ENCODE measurements at places on chromosomes 11 and 22. TPM values are rescaled to one million over a fixed set of nuclear protein-coding genes. Genes with fewer than 3 reads are reported as not detected.

ART1 gene
- not detected for total RNA-seq

MS4A12 gene
- not detected for total RNA-seq

OSBP2 gene
- not detected for total RNA-seq

TUB gene
- total RNA-seq = under 0.01 TPM

NOX4 gene
- total RNA-seq = not detected

PKP3 gene
- 356 TPM for total RNA-seq

ZP1 gene
- not detected for total RNA-seq

KRTAP5-10 gene
- total RNA-seq = not detected

AGBL2 gene
- total RNA-seq = not detected

- DNase-seq = no peak
- no peaks in the 10 kb centered on the region for H3K4me1 ChIP-seq
- no peak overlapping the region for H3K4me3 ChIP-seq
- H3K27ac ChIP-seq = no peak overlapping the region
These were observed 925.4 kb downstream of the BRD1 start for GRCh38 chr22:48902001-48902869.

GRCh38 chr11:62602141-62603071 is 741 bp upstream of the MTA2 start:
- H3K4me1 ChIP-seq = peaks cover 29% of the 10 kb centered on the region
- peak; percentile 92 for DNase-seq
- no peaks in the 10 kb centered on the region for H3K27me3 ChIP-seq
- H3K27ac ChIP-seq = peak overlapping the region; percentile 71
- H3K4me3 ChIP-seq = peak overlapping the region; percentile 95
- peaks cover 49% of the 10 kb centered on the region for H3K36me3 ChIP-seq

- no peaks in the 10 kb centered on the region for H3K27me3 ChIP-seq
- H3K36me3 ChIP-seq = peaks cover 70% of the 10 kb centered on the region
- DNase-seq = no peak
- no peaks in the 10 kb centered on the region for H3K4me1 ChIP-seq
- H3K4me3 ChIP-seq = no peak overlapping the region
These were observed 12.5 kb downstream of the USP35 start for GRCh38 chr11:78201096-78201818.

GRCh38 chr22:50299785-50300619 is 7.4 kb downstream of the PLXNB2 start:
- peak overlapping the region; percentile 95 for H3K27ac ChIP-seq
- DNase-seq = peak; percentile 70
- peaks cover 11% of the 10 kb centered on the region for H3K27me3 ChIP-seq
- peak overlapping the region; percentile 49 for H3K4me3 ChIP-seq

GRCh38 chr11:1728301-1728700 is 22.1 kb downstream of the IFITM10 start:
- no peak for DNase-seq
- H3K36me3 ChIP-seq = no peaks in the 10 kb centered on the region
- no peak overlapping the region for H3K27ac ChIP-seq

DNA sequence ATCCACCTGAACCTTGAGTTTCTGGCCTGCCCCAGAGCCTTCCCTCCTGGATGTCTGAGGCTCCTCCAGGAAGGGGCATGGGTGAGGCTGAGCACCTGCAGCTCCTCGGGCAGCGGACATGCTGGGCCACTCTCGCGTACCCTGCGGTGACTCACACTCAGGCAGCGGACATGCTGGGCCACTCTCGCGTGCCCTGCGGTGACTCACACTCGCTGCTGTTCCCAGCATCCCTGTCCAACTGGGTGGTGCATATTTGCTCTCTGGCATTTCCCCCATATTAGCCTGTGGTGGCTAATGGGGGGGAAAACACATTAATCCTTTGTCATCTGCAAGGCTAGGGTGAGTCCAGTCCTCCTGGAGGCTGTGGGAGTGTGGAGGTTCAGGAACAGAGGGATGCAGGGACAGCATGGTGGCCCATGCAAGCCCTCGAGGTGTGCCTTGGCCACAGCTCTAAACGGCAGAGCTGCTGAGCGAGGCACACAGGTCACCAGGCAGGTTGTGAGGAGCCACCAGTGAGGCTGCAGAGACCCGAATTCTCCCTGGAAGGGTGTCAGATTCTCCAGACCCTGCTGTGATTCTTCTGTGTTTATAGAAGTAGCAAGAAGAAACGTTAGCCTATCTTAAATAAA is 728.1 kb downstream of the BRD1 start:
- H3K36me3 ChIP-seq = no peaks in the 10 kb centered on the region
- H3K27me3 ChIP-seq = no peaks in the 10 kb centered on the region
- no peaks in the 10 kb centered on the region for H3K4me1 ChIP-seq
- no peak overlapping the region for H3K27ac ChIP-seq

DNA sequence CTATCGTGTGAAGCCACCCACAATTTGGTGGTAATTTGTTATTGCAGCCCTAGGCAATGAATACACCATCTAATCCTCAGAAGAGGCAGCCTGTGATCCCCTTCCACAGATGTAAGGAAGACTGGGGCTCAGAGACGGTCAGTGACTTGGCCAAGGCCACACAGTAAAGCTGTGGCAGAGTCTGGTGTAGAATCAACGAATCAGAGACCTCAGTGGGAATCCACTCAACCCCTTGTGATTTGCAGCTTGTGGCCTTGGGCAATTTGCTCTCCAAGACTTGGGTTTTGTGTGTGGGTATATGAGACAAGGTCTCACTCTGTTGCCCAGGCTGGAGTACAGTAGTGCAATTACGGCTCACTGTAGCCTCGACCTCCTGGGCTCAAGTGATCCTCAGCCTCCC is 1.9 kb downstream of the LGALS2 start:
- no peaks in the 10 kb centered on the region for H3K27me3 ChIP-seq
- no peaks in the 10 kb centered on the region for H3K36me3 ChIP-seq
- no peak overlapping the region for H3K4me3 ChIP-seq
- H3K4me1 ChIP-seq = peaks cover 14% of the 10 kb centered on the region
- no peak overlapping the region for H3K27ac ChIP-seq
- no peak for DNase-seq

GRCh38 chr22:35539487-35539886 is 1.1 kb upstream of the RASD2 start:
- no peak for DNase-seq
- peak overlapping the region; percentile 63 for H3K27ac ChIP-seq
- peak overlapping the region; percentile 59 for H3K4me3 ChIP-seq
- no peaks in the 10 kb centered on the region for H3K36me3 ChIP-seq
- H3K27me3 ChIP-seq = peaks cover 10% of the 10 kb centered on the region
- peaks cover 18% of the 10 kb centered on the region for H3K4me1 ChIP-seq

- H3K27ac ChIP-seq = peak overlapping the region; percentile 67
- peaks cover 7% of the 10 kb centered on the region for H3K27me3 ChIP-seq
- H3K4me1 ChIP-seq = peaks cover 36% of the 10 kb centered on the region
- H3K36me3 ChIP-seq = no peaks in the 10 kb centered on the region
These were observed 87.0 kb upstream of the BLID start for GRCh38 chr11:122202951-122203456.

DNA sequence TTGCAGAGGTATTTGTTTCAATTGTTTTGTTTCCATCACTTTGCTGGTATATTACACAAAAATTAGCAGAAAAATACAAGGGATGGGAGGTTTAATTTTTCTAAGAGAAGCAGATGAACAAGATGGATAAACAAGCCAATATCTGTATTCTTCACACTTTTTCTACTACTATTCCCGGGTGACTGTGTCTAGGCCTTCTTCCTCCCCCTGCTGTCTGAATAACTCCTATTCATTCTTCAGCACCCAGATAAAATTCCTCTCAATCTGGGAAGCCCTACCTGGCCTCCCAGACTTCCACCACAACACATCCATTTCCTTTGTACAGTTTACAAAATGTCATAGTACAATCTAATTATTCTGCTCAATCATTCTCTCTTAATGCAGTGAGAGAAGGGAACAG is 666.6 kb upstream of the TENM4 start:
- no peak overlapping the region for H3K4me3 ChIP-seq
- DNase-seq = no peak
- H3K27ac ChIP-seq = no peak overlapping the region
- no peaks in the 10 kb centered on the region for H3K4me1 ChIP-seq
- H3K27me3 ChIP-seq = no peaks in the 10 kb centered on the region
- H3K36me3 ChIP-seq = no peaks in the 10 kb centered on the region

DNA sequence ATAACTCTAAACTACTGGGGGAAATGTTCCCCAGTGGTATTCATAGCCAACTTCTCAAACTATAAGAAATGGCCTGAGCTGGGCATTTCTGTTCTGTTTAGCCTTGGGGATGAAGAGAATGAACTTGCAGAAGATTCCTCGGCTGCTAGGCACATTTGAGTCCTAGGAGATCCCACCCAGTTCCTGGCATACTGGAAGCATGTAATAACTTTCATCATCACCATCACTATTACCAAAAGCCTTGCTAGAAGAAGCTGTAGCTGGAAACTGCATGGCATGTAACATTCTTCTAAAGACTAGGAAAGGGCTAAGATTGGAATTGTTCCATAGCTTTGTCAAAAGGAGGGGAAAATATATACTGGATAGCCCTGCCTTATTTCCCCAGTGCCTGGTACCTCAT is 40.1 kb upstream of the SLC1A2 start:
- no peaks in the 10 kb centered on the region for H3K36me3 ChIP-seq
- no peaks in the 10 kb centered on the region for H3K27me3 ChIP-seq
- no peaks in the 10 kb centered on the region for H3K4me1 ChIP-seq

DNA sequence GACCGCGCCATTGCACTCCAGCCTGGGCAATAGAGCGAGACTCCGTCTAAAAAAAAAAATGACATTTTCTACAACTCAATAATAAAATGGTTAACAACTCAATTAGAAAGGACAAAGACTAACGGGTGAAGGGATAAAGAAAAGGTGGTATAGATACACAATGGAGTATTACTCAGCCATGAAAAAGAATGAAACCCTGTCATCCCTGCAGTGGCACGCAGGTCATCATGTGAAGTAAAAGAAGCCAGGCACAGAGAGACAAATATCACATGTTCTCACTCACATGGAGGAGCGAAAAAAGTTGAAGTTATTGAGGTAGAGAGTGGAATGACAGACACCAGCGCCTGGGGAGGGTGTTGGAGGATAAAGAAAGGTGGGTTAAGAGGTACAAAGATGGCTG is 39.0 kb downstream of the WNT7B start:
- H3K27me3 ChIP-seq = no peaks in the 10 kb centered on the region
- peaks cover 7% of the 10 kb centered on the region for H3K4me1 ChIP-seq
- no peak for DNase-seq
- H3K27ac ChIP-seq = no peak overlapping the region

- no peak for DNase-seq
- no peaks in the 10 kb centered on the region for H3K36me3 ChIP-seq
- H3K27ac ChIP-seq = no peak overlapping the region
- no peaks in the 10 kb centered on the region for H3K4me1 ChIP-seq
- H3K4me3 ChIP-seq = no peak overlapping the region
These were observed 95.6 kb downstream of the KCNQ1 start for GRCh38 chr11:2540223-2540991.

DNA sequence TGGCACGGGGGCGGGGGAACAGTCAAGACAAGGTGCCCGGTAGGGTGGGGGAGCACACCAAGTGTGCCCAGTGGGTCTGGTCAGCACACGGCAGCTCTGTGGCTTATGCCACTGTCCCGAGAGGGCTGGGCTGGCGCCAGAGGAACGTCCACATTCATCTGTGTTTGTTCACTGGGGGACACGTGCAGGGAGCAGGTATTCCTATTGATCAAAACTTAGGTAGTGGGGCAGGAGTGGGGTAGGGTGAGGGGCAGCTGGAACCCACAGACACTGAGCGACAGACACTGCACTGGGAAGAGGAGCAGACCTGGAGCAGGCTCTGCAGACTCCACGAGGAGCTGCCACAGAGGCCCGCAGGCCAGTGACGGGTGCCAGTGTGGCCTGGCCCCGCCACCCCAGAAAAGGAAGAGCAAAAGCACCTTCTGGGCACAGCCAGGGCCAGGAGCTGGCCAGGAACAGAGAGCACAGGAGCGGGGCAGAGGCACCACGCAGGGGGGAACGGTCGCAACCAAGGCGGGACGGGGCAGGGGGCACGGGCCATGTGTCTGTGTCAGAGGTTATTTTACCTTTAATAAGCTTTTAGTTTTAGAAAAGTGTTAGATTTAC is 2.1 kb upstream of the MOB2 start:
- DNase-seq = no peak
- H3K36me3 ChIP-seq = no peaks in the 10 kb centered on the region
- no peak overlapping the region for H3K27ac ChIP-seq
- no peaks in the 10 kb centered on the region for H3K27me3 ChIP-seq

- no peaks in the 10 kb centered on the region for H3K27me3 ChIP-seq
- H3K27ac ChIP-seq = no peak overlapping the region
- no peak overlapping the region for H3K4me3 ChIP-seq
- H3K4me1 ChIP-seq = no peaks in the 10 kb centered on the region
These were observed 123.6 kb downstream of the ARL14EP start for GRCh38 chr11:30446520-30446919.

- no peaks in the 10 kb centered on the region for H3K36me3 ChIP-seq
- H3K27me3 ChIP-seq = peaks cover 8% of the 10 kb centered on the region
- peak; percentile 62 for DNase-seq
- H3K4me3 ChIP-seq = peak overlapping the region; percentile 43
These were observed 4.3 kb upstream of the CCND1 start for GRCh38 chr11:69636512-69637197.

GRCh38 chr11:79139900-79140299 is 300.9 kb downstream of the TENM4 start:
- no peak overlapping the region for H3K27ac ChIP-seq
- no peak for DNase-seq
- no peaks in the 10 kb centered on the region for H3K4me1 ChIP-seq
- H3K27me3 ChIP-seq = no peaks in the 10 kb centered on the region
- no peak overlapping the region for H3K4me3 ChIP-seq
- H3K36me3 ChIP-seq = no peaks in the 10 kb centered on the region

DNA sequence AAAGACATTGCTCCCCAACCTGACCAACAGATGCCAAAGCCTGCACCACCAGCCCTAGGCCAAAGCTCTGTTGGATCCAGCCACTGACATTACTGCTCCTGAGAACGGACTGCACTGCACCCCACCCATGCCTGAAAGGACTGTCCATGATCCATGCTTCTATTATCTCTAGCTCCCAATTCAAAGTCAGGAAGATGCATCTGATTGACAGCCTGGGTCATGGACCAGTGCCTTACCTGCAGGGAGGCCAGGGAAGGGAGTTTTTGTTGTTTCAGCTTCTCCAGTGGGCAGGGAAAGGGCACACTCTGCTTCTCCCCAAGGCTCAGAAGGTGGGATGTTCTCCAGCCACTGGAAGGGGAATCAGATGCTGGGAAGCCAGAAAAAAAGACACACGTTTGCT is 4.8 kb upstream of the PRDM11 start:
- H3K36me3 ChIP-seq = no peaks in the 10 kb centered on the region
- H3K27me3 ChIP-seq = peaks cover 12% of the 10 kb centered on the region
- no peak overlapping the region for H3K4me3 ChIP-seq

Data from stomach (tissue), 19 donors.